ENCODE measurements at places on chromosomes 7 and 10.

DNA sequence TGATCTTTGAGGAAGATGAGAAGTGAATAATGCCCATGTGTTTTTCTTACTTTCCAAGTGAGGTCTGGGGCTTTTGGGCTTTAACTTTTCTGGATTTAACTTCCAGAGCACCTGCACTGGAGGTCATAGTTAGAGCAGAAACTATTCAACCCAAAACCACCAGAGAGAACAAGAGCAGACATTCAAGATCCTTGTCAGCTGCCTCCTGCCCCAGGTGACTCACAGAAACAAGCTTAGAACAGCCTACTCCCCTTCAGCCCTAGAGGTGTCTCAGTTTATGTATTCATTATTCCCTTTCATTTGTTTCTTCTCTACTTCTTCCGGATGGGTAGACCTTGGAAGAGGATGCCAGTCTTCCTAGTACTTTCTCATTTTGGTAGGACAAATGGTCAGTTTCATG lies 270.5 kb downstream of the CNTNAP2 start:
- DNase-seq, result no peak

- DNase-seq, result no peak
Observed at GRCh38 chr10:24434961-24435360, 226.0 kb downstream of the KIAA1217 start.

GRCh38 chr7:110043519-110043918 lies 1047.4 kb upstream of the LRRN3 start:
- no peak for DNase-seq

GRCh38 chr10:26650406-26650805 lies 47.1 kb upstream of the PDSS1 start:
- no peak for DNase-seq

DNA sequence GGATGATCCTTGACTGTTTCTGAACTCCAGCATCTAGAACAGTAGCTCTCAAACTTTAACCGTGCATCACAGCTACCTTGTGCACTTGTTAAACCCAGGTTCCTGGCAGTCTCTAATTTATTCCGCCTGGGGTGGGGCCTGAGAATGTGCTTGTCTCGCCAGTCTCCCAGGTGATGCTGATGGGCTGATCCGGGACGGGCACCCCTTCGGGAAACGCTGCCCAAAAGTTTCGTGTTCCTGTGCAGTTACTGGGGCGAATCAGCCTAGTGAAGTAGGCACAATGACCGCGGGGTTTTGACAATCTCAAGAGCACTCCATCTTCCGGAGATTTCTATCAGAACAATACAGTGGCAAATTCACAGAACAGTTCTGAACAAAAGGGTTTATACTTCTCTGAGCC lies 29.9 kb downstream of the ADCYAP1R1 start:
- DNase-seq, result no peak

DNA sequence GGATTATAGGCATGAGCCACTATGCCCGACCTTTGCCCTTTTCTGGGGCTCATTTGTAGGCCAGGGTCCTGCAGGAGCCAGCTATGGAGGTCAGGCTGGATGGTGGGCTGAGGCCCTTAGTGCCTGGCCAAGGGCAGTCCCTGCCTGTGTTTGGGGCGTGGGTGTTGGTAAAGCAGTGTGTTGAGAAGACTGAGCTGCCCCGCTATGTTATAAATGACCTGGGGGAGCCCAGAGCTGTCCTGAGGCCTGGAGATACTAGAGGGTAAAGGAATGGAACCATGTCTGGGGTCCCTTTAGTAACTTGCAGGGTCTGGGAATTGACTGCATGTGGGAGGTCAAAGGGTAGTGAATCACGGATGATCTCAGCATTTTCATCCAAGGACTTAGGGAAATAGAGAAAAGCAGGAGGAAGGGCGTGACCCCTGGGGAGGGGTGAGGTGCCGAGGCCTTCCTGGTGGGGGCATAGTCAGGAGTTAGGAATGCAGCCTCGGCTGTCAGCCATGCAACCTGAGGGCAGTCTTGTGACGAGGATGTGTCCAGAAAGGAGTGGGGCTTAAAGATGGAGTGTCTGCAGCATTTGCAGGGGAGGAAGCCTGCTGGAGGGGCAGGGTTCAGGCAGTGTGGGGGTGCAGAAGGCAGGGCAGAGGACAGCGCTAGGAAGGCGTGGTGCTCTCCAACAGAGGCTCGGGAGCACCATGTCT lies 31.5 kb downstream of the TMEM248 start:
- DNase-seq, result peak; percentile 15

All from RKO (cell line).